ENCODE measurements at places on chromosomes 1 and 21.

GRCh38 chr1:202752774-202753173 is 42.5 kb upstream of the SYT2 start:
- no peak for DNase-seq

DNA sequence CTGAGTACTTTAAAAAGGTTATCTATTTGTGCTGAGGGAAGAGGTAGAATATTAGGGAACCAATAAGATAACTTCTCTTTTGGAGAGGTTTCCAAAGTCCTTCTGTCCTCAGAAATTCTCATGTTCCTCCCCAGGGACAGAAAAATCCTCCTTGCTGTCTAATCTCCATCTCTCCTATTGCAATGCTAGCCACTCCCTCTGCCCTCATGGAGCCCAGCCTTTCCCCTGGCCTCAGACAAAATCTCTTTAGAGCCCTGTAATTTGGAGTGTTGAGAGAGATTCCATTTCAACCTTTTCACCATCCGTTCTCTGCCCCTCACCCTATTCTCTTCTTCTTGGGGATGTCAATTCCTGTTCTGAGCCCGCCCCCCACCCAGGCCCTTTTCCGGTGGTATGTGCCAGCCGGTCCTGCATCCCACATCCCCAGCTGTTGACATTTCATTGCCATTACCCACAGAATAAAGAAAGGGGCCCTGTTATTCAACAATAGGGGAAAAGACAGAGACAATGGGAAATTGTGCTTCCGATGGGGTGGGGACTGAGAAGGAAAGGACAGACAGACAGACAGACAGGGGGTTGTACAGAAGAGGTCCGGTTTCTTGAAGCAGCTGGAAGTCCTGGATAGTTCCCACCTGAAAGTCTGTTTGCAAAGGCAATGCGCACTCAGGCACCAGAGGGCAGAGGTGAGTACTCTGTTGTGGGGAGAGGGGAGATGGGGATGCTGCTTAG is at the start of gene HAPLN2:
Gene HAPLN2 (plus strand): TSS at position 563 of the 729 bp plus-strand sequence. CDS start 4,076 bp downstream, outside the sequence.
- DNase-seq = no peak

DNA sequence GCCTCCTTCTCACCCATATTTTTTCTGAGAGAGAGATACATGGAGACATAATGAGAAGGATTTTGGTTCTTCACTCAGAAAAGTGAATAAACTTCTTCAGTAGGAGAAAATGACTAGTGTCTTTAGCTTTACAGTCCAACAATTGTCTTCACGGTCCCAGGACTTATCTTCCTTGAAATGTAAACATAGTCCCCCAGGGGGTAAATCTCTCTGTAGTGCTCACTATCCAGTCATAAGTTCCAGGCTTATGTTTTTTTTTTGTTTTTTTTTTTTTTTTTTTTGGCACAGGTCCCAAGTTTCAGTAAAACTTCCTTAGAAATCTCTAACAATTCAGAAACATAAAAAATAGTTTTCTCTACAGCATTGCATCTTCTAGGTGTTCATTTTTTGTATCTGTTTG is 890.2 kb upstream of the B3GALT2 start:
- DNase-seq = no peak

- no peak for DNase-seq
These were observed 34.9 kb upstream of the IVNS1ABP start for GRCh38 chr1:185351734-185352466.

DNA sequence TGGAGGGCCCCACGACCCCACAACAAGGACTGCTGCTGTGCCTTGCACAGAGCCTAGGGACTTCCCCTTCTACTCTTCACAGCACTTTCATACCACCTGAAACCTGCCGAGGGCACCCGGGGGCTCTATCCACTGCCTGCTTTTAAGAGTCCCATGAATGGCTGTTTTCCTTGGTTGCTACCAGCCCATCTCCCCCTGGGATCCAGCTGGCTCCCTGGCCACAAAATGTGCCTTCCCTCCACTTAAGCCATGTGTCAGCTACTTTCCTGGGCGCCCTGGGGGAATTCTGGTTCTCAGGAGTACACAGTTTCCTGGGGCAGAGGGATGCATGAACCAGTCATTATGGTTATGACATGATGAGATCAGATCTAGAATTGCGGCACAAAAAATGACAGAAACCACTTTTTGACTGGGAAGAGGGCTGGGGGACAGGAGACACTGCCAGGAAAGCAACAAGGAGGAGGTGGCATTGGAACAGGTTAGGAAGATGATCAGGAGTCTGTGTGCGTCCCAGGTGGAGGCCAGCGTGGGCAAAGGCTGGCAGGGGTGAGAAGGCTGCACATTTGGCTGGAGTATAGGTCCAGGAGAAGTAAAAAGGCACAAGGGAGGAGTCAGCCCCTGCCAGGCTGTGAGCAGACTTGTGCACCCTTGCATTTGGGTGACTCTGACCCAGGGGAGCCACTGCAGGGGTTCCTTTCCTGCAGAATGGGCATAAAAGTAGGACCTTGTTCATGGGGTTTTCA is 3.2 kb upstream of the TNFRSF8 start:
- no peak for DNase-seq

DNA sequence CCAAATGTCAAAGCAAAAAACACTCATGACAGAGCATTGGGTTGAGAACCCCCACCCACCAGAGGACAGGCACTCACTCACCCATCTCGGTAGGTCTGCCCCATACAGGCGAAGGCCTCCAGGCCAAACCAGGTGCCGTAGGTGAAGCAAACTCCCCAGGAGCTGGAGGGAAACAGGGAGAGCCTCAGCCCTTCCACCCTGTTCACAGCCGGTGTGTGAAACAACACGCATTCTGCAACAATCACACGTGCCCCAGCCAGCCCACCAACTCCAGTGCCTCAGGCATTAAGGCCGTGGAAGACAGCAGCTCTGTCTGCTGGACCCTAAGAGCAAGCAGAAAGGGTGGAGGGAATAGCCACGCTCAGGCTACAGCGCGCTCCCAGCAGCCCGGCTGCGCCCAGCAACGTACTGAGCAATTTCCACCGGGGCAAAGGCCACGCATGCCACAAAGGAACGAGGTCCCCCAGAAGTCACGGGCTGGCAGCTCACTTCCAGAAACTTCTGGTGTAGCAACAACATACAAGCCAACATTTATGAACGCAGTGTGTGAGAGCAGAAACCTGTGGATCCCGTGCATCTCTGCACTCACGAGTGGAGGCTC is 11.4 kb upstream of the SPATC1L start:
- DNase-seq = no peak

DNA sequence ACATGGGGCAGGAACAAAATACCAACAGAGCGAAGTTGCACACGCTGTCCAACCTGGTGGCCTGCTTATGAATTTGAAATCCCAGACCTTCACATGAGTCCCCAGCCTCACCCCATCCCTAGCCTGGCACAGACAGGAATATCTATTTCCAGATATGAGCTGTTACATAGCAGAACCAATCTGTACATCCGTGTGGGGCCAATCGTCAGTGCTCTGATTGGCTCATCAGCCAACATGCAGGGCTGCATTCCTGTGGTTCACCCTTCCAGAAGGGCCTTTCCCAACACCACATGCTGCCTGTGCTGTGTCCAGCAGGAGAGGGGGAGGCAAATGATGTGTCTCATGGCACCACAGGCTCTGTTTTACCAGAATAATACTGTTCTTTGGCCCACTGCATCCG is 31.3 kb downstream of the CCN1 start:
- no peak for DNase-seq

- no peak for DNase-seq
These were observed 185.7 kb downstream of the HIVEP3 start for GRCh38 chr1:41733021-41733420.

- DNase-seq = no peak
These were observed 149.2 kb upstream of the JUN start for GRCh38 chr1:58932859-58933598.

DNA sequence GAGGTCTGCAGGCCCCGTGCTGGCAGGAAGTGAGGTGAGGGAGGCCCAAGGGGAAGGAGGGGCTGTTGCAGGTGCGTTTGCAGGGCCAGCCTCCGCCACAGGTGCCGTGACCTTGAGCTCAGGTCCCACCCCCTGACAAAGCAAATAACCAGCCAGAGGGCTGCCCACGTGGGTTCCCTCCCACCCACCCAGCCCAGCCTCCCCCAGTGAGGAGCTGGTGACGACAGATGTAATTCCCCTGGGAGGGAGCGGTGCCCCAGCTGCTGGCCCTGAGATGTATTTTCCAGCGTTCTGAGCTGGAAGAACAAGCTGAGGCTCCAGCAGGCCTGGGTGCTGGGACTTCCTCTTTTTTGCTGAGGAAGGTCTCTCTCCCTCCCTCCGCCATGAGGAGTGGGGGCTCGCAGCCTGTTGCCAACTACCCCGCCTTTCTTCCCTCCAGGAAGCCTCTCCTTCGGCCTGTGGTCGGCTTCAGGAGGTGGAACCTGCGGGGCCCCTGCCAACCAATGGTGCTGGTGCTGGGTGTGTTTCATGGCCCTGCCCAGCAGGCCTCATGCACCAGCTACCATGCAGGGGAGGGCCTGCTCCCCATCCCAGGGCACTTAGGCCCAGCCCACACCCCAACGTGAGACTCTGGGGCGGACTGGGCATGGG is 153.2 kb downstream of the PRDM16 start:
- DNase-seq = no peak
